ENCODE measurements at places on chromosomes 4 and X.

DNA sequence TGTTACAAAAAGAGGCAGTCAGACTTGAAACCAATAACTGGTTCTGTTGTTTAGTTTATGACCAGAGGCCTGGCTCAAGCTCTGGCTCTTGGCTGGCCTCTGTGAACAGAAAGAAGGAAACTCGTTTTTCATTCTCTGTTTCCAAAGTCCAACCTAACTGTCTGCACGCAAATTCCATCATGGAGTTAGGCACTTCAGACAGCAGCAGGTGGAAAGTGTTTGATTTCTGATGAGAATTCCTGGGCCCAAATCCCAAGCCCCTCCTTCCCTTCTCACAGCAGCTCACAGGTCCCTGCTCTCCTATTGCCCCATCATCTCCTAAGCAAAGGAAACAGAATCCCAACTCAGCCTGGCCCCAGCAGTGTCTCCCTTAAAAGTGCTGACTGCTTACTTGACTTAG, 42.8 kb upstream of the FGF16 start:
- H3K27me3 ChIP-seq, result no peaks in the 10 kb centered on the region
- no peaks in the 10 kb centered on the region for H3K36me3 ChIP-seq
- no peak overlapping the region for H3K27ac ChIP-seq
- H3K4me3 ChIP-seq, result no peak overlapping the region

- peaks cover 16% of the 10 kb centered on the region for H3K4me1 ChIP-seq
- peak; percentile 60 for DNase-seq
- H3K36me3 ChIP-seq, result no peaks in the 10 kb centered on the region
- no peak overlapping the region for H3K4me3 ChIP-seq
- no peaks in the 10 kb centered on the region for H3K27me3 ChIP-seq
- H3K27ac ChIP-seq, result no peak overlapping the region
Observed at GRCh38 chr4:71270901-71271300, 67.9 kb upstream of the SLC4A4 start.

DNA sequence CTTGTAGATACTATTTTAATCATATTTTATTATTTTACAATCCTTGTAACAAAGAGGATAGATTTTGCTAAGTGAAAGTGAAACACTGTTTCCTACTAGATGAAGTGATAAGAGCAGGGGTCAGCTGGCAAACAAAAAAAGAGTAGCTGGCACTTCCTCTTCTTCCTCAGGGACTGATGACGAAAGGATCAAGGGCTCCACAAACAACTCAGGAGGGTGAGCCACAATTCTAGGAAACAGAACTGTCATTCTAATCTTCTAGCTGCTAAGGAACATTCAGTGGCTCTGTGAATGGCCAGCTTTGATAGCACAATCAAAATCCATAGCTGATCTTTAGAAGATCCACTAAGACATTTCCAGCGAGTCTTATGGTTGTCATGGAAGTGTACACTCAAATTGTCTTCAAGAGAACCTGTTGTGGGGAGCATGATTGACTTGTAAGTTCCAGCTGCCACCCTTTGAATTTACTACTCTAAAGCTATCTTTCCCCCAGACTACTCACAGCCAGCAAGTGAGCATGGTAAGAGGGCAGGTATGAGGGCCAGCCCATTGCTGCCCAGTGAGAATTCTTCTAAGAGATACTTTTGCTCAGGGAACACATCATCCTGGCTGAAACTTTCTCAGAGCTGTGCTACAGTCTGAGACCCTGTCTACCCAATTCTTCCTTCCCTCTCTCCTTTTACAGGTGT, 275.7 kb upstream of the RASGEF1B start:
- no peak overlapping the region for H3K27ac ChIP-seq
- DNase-seq, result no peak
- H3K27me3 ChIP-seq, result no peaks in the 10 kb centered on the region
- H3K36me3 ChIP-seq, result no peaks in the 10 kb centered on the region
- H3K4me3 ChIP-seq, result no peak overlapping the region
- no peaks in the 10 kb centered on the region for H3K4me1 ChIP-seq

DNA sequence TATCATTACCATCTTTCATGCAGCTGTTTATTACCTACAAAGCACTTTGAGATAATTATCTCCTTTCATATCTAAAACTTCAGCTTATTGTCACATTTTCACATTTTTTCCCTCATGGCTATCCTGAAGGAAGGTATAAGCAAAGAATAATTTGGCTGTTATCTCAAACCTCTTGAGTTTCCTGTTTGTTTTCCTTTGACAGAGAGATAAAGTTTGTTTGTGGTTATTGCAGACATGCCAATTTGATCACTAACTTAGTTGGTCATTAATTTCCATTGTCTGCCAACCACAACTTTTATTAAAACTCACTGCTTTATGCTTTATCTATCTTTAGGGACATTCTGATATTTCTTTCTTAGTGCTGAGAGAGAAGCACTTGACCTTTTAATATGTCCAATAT, 89.8 kb upstream of the SPANXB1 start:
- no peak overlapping the region for H3K4me3 ChIP-seq
- no peaks in the 10 kb centered on the region for H3K27me3 ChIP-seq
- H3K27ac ChIP-seq, result no peak overlapping the region
- DNase-seq, result no peak
- H3K36me3 ChIP-seq, result no peaks in the 10 kb centered on the region

- H3K27me3 ChIP-seq, result no peaks in the 10 kb centered on the region
- no peak overlapping the region for H3K27ac ChIP-seq
- no peaks in the 10 kb centered on the region for H3K4me1 ChIP-seq
- peaks cover 54% of the 10 kb centered on the region for H3K36me3 ChIP-seq
- no peak for DNase-seq
Observed at GRCh38 chrX:118595501-118596042, 100.0 kb downstream of the DOCK11 start.

DNA sequence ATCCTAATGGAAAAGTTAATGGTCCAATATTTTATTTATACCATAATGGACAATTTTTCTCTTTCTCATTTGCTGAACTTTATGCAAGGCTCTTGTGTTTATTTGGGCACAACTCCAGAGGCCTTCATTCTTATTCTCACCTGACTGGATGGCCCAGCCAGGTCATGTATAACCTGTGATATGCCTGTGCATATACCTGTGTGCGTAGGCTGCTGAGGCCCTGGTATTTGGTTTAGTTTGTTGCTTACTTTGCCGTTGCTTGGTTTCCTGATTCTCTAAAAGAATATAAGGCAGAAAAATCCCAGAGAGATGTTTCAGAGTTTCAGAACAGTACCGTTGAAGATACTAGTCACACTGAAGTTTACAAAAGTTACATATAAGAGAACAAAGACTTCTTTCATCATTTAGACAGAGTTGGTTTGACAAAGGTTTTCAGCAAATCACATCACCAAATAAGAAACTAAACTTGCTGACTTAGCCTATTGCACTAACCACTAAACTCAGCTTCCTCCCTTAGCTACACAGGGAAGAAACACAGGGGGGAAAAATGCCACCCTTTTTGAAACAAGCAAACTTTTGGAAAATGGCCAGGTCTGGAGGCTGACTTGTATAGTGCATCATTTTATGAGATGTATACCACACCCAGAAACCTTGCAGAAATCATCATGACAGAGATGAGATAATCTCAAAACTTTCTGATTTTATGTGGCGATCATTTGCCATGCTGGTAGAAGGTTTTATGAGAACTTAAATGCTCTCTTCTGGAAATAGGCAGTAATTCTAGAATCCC, 248.5 kb downstream of the GRIA3 start:
- H3K4me1 ChIP-seq, result no peaks in the 10 kb centered on the region
- H3K36me3 ChIP-seq, result no peaks in the 10 kb centered on the region
- H3K27me3 ChIP-seq, result no peaks in the 10 kb centered on the region
- H3K27ac ChIP-seq, result no peak overlapping the region

DNA sequence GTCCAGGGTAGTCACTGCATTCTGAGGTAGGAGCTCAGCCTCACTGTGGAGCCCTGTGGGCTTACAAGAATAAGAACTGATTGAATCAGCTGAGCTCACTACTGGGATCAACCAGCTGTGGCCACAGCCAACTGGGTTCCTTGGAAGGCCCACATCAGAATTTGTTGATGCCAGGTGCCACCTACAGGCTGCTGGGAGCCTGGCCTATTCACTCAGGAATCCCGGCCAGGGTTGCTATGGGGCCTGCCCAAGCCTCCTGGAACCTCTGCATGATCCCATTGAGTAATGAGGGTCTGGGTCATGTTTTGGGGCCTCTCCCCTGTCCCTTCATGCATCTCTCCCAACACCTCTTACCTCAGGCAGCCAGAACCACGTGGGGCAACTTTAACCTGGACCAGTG, 53.9 kb upstream of the KIAA1210 start:
- H3K4me3 ChIP-seq, result no peak overlapping the region
- H3K27ac ChIP-seq, result no peak overlapping the region
- no peaks in the 10 kb centered on the region for H3K4me1 ChIP-seq
- H3K27me3 ChIP-seq, result no peaks in the 10 kb centered on the region

- no peak for DNase-seq
- no peak overlapping the region for H3K27ac ChIP-seq
- H3K36me3 ChIP-seq, result no peaks in the 10 kb centered on the region
- H3K27me3 ChIP-seq, result no peaks in the 10 kb centered on the region
- H3K4me3 ChIP-seq, result no peak overlapping the region
Observed at GRCh38 chrX:3348191-3348590, 1.7 kb upstream of the MXRA5 start.

GRCh38 chr4:55249476-55249875, 96.6 kb upstream of the SRD5A3 start:
- no peaks in the 10 kb centered on the region for H3K4me1 ChIP-seq
- no peaks in the 10 kb centered on the region for H3K27me3 ChIP-seq
- H3K4me3 ChIP-seq, result no peak overlapping the region
- no peaks in the 10 kb centered on the region for H3K36me3 ChIP-seq
- no peak overlapping the region for H3K27ac ChIP-seq
- DNase-seq, result no peak

- no peaks in the 10 kb centered on the region for H3K36me3 ChIP-seq
- H3K27me3 ChIP-seq, result no peaks in the 10 kb centered on the region
- H3K27ac ChIP-seq, result no peak overlapping the region
- H3K4me3 ChIP-seq, result no peak overlapping the region
- no peak for DNase-seq
Observed at GRCh38 chr4:37885496-37885895, 5.4 kb upstream of the TBC1D1 start.

GRCh38 chrX:151458824-151459223, 61.8 kb downstream of the VMA21 start:
- H3K4me1 ChIP-seq, result no peaks in the 10 kb centered on the region
- H3K27me3 ChIP-seq, result no peaks in the 10 kb centered on the region

DNA sequence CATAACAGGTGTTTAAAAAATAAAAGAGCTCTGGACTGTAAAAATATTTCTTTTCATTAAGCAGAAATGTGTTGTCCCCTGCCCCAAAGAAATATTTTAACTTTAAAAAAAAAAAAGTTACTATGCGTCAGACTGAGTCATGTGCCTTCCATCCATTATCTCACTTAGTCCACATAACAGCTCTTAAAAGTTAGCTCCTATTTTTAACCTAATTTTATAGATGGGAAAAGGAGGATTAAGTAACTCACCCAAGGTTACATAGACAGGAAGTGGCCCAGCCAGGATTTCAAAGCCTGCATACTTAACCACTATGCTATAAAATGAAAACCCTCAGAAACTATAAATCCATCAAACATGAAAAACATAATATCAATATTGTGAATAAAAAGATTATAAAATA, 97.7 kb downstream of the MANBA start:
- no peaks in the 10 kb centered on the region for H3K4me1 ChIP-seq
- peaks cover 15% of the 10 kb centered on the region for H3K36me3 ChIP-seq
- DNase-seq, result no peak
- no peaks in the 10 kb centered on the region for H3K27me3 ChIP-seq
- no peak overlapping the region for H3K4me3 ChIP-seq
- H3K27ac ChIP-seq, result no peak overlapping the region

GRCh38 chr4:151672996-151673395, 87.8 kb downstream of the GATB start:
- no peaks in the 10 kb centered on the region for H3K4me1 ChIP-seq
- no peak overlapping the region for H3K27ac ChIP-seq
- H3K36me3 ChIP-seq, result no peaks in the 10 kb centered on the region
- no peak for DNase-seq

- peaks cover 5% of the 10 kb centered on the region for H3K36me3 ChIP-seq
- no peak overlapping the region for H3K27ac ChIP-seq
- H3K4me3 ChIP-seq, result no peak overlapping the region
- H3K27me3 ChIP-seq, result no peaks in the 10 kb centered on the region
Observed at GRCh38 chr4:102789317-102789717, 28.5 kb upstream of the MANBA start.

GRCh38 chrX:134982748-134983147, 8.0 kb upstream of the SMIM10 start:
- H3K27me3 ChIP-seq, result no peaks in the 10 kb centered on the region
- H3K27ac ChIP-seq, result no peak overlapping the region
- H3K4me3 ChIP-seq, result no peak overlapping the region
- no peaks in the 10 kb centered on the region for H3K4me1 ChIP-seq
- DNase-seq, result no peak
- H3K36me3 ChIP-seq, result no peaks in the 10 kb centered on the region

GRCh38 chrX:119605464-119606279, 552 bp downstream of the NKRF start:
- DNase-seq, result peak; percentile 29
- peaks cover 16% of the 10 kb centered on the region for H3K4me1 ChIP-seq

DNA sequence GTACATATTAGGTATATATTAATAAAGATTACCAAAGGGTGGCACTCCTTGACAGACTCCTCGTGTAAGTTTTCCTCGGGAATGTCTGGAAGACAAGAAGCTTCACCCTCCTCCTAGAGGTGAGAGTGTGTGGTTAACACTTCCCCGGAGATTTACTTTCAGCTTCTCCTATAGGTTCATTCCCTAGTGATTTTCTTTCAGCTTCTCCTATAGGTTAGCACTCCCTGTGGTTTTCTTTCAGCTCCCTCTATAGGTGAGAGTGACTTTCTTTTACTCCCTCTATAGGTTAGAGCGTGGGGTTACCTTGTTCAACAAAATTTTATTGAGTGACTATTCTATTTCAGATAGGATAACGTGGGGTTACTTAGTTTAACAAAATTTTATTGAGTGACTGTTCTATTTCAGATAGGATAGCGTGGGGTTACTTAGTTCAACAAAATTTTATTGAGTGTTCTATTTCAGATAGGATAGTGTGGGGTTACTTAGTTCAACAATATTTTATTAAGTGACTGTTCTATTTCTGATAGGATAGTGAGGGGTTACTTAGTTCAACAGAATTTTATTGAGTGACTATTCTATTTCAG, 106.0 kb upstream of the PLAC1 start:
- H3K27me3 ChIP-seq, result no peaks in the 10 kb centered on the region
- no peaks in the 10 kb centered on the region for H3K36me3 ChIP-seq
- H3K27ac ChIP-seq, result no peak overlapping the region
- no peak for DNase-seq

DNA sequence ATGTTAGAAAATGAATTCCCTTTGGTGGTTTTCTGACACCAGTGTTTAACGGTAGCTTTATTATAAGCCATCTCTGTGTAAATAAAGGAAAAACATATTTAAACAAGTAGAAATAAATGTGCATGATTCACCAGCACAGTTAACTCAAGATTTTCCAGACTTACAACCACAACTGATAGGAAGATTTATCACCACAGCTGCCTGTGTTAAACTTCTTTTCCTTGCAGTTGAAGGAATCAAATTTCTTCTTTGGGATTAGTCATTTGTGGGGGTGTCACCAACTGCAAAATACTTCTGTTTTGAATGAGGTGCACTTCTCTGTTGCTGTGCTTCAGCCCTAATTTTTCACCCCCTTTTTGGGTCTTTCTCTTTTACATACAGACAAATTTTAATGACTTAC, 128.1 kb upstream of the STK26 start:
- no peaks in the 10 kb centered on the region for H3K27me3 ChIP-seq
- no peak for DNase-seq
